ENCODE measurements at places on chromosomes 7 and 10.

GRCh38 chr7:140238778-140239652, 62.2 kb upstream of the KDM7A start:
- DNase-seq: no peak

DNA sequence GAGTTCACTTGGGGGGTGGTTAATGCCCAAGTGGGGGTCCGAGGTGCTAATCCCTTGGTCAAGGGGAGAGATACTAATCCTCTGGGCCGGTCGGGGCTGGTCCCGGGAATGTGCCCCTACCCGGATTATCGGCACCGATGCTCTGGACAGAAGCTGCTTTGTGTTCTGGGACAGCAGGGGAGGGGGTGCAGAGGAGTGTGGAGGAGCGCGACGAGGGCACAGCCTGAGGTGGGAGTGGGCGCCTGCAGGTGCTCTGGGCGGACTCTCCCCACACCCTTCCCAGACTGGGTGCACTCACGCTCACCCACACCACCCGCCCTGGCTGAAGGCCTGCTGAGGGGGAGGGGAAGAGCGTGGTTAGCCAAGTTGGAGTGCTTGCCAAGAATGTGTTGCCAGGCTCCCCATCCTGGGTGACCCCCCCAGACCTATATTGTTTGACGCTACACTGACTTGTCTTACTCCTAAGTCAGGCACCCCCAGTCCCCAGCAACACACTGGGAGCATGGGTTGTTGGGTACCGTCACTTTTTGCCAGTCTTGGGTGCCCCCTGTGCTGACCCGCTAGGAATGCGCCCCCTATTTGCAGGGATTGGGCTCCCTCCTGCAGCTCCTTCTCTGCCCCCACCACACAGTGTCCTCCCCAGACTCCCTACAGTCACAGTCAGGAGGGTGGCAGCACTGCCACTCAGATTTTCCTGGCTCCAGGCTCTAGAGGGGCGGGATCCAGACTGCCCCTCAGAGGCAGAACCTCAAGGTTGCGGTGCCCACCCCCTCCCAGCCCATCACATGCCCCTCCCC, 1.2 kb downstream of the SLC4A2 start:
- no peak for DNase-seq

- DNase-seq: no peak
These were observed 36.6 kb downstream of the TRUB1 start for GRCh38 chr10:114974625-114975024.

GRCh38 chr7:147207988-147208387, 1091.4 kb downstream of the CNTNAP2 start:
- DNase-seq: no peak

GRCh38 chr10:60170250-60170649, 219.4 kb downstream of the ANK3 start:
- DNase-seq: no peak

GRCh38 chr7:18276380-18276779, 219.2 kb upstream of the HDAC9 start:
- DNase-seq: no peak

- no peak for DNase-seq
These were observed 600.5 kb upstream of the MGMT start for GRCh38 chr10:128866551-128866950.

- no peak for DNase-seq
These were observed 74.3 kb downstream of the ANKRD7 start for GRCh38 chr7:118298771-118299170.

DNA sequence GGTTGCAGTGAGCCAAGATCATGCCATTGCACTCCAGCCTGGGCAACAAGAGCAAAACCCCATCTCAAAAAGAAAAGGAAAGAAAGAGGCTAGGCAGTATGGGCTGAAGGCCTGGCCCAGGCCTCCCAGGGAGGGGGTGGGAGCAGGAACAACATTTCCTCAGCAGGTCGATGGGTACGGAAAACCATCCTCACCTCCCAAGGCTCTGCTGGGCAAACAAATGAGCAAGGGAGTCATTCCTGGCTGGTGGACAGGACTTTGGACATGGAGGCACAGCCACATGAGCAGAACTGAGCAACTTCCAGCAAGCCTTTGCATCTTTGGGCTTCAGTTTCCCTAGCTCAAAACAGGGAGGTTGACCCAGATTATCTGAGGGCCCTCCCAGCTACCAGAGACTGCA, 13.0 kb downstream of the OGDHL start:
- DNase-seq: no peak

DNA sequence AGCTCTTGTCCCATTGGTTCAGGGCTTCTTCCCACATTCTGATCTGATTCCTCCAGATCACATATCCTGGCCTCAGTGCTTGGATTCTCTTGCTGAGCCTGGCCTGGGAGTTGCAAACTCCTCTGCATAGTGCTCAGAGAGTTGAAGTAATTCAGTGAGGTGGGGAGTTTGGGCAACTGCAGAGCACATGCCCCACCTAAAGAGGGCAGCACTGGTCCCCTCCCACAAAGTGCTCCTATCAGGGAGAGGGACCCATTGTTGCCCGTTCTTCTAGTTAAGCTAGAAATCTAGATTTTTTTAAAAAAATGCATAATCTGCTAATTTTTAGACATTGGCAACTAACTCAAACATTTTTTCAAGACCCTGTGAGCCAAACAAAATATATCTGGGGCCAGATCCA, 45.1 kb downstream of the CHN2 start:
- no peak for DNase-seq

DNA sequence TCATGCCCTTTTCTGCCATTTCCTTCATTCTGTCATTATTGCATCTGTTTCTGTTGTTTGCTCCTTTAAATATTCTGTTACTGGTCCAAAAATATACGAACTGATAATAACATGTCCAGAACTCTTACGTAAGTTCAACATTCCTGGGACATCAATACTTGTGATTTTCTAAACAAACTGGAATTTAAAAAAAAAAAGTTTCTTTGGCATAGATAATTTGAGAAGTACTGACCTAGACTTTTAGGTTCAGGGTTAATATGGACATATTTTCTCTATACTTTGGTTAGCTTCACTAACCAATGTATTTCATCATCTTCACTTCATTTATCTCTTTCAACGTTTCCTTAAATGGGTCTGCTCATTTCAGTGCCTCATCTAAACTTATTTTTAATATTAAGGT, 147.3 kb downstream of the JMJD1C start:
- no peak for DNase-seq

DNA sequence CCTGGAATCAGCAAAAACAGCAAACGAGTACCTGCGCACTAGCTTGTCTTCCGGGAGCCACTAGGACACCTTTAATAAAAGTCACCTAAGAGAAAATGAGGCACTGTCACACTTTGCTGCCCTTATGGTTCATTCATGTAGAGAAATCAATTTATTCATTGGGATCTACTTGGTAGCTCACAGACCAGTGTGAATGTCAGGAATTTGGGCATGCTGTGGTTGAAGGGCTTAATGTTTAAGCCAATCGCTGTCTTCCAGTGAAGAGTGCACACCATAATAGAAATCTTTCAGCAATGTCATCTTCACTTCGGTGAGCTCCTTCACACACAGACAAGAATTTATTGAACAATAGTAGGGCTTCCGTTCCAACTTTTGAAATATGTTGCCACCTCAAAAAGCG, 65.1 kb downstream of the MARCHF5 start:
- no peak for DNase-seq

DNA sequence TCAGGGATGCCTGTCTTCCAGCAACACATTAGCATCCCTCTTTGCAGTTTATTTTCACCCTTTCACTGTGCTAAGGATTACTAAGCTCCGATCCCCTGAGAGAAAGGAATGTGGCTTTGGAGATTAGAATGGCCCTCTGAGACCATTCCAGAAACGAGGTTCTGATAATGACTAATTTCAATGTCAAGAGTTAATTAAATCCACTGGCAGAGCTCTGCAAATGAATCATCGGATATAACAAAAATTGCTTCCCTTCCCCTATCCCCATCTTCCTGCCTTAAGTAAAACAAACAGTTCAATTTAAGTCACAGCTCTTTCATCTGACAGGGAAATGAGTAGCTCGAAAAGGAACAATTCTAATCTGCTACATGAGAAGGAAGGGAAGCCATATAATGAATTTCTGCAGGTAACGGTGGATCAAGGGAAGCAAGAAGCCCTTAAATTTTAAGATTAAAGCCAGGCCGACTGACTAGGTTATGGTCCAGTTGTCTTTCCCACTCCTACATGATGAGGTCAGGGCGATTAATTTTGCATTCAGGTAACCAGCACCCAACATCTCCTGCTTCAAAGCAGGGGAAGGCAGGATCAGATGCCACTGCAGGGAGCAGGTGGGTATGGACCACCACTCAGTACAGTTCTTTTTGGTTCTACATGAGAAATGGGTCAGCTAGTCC, 50.5 kb downstream of the MALSU1 start:
- DNase-seq: no peak

GRCh38 chr10:26860102-26860442, 686 bp downstream of the ABI1 start:
- peak; percentile 18 for DNase-seq

GRCh38 chr7:142560166-142560565, 189.1 kb upstream of the PRSS1 start:
- DNase-seq: no peak

DNA sequence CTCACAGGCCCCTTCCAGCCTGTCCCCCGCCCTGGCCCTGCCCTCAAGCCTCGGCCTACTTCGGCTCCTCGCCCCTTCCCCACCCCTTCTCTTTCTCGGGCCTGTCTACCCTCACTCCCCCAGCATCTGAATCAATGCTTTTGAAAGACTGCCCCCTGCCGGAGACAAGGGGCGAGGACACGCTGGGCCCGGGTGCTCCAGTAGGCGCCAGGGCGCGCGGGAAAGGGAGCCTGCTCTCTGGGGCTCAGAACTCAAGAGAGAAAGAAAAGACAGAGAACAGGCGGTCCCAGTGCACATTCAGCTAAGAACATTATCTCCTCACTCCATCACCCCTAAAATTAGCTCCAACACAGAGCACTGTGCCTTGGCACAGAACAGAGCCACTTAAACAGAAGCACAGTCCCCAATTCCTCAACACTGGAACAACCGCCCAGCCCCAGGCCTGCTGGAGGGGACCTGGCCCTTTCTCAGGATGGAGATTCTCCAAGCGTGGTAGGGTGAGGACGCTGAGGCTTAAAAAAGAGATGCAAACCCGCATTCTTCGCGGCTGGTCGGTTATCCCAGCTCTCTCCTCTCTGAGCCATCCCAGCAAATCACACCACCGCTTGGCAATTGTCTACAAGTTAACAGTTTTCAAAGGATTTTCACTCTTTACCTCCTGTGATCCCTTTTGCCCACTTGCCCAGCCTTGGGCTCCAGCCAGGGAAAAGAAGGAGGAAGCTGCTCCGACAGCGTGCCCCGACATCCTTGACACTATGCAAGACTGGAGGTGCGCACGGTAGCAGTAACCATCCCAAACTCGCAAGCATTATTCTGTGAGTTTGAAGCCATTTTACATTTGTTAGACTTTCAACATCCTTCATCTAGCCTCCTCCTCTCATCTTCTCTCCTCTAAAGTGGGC, 2.1 kb downstream of the GIGYF1 start:
- no peak for DNase-seq

GRCh38 chr10:21570761-21571521, 36.9 kb downstream of the MLLT10 start:
- DNase-seq: no peak

- no peak for DNase-seq
These were observed 28.9 kb downstream of the PHYH start for GRCh38 chr10:13270877-13271551.

DNA sequence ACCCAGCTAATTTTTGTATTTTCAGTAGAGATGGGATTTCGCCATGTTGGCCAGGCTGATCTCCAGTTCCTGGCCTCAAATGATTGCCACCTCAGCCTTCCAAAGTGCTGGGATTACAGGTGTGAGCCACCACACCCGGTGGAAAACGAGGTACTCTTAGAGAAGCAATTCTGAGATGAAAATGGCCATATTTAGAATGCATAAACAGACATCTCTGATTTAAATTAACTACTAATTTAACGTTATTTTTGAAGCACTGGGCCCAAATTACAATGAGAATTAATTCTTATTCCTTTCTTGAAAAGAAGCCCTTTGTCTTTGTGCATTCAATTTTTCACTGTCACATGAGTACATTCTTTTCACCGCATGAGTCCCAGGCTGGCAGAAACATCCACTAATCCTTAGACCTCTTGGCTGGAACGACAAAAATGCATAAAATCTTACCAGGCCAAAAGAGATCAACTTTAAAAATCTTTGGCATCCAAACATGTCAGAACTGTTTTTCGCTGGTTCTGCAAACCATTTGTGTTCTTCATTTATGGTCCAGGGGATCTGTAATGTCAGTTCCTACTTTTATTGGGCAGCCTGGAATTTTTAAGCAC, 60.1 kb upstream of the CAPZA2 start:
- no peak for DNase-seq

- no peak for DNase-seq
These were observed 573.4 kb upstream of the CNTNAP2 start for GRCh38 chr7:145543242-145543641.

DNA sequence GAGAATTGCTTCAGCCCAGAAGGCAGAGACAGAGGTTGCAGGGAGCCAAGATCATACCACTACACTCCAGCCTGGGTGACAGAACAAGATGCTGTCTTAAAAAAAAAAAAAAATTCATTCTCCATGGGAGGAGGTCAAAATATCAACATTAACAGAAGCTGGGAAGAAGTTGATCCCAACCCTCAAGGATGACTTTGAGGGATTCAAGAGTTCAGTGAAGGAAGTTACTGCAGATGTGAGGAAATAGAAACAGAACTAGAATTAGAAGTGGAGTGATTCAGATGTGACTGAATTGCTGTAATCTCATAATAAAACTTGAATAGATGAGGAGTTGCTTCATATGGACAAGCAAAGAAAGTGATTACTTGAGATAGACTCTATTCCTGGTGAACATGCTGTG, 19.7 kb upstream of the RPEL1 start:
- DNase-seq: no peak

- no peak for DNase-seq
These were observed 411 bp downstream of the BCCIP start for GRCh38 chr10:125823663-125824251.

GRCh38 chr10:125123476-125124114, 36.8 kb downstream of the CTBP2 start:
- DNase-seq: no peak

DNA sequence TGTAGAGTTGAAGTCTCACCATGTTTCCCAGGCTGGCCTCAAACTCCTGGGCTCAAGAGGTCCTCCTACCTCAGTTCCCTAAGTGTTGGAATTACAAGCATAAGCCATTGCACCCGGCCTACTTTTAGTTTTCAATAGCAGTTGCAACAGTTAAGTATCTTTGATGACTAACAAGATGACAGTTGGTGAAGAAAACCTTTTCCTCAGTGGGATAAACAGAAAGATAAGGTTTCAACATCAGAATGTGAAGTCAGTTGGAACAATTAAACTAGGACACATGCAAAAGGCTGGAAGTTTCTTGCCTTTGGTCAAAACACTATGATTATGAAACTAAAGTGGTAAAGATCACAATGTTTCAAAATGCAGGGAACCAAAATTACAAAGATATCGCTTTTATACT, 169.2 kb downstream of the ZNF438 start:
- DNase-seq: no peak

DNA sequence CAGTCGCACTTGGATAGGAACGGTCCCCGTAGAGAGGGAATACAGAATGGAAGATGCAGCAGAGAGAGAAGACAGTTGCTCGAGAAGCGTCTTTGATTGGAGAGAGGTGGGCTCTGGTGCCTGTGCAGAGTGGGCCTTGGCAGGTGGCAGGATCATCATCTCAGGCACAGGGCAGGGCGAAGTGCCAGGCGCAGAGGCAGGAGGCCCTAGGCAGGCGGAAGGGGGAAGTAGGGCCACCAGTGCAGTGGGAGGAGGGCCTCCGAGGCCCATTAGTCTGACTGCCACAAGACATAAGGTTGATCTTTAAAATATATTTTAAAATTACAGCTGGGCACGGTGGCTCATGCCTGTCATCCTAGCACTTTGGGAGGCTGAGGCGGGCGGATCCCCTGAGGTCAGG, 10.1 kb downstream of the CARD11 start:
- no peak for DNase-seq

Measured in stimulated activated CD8-positive, alpha-beta memory T cell treated with anti-CD3 and anti-CD28 coated beads, Interleukin-4, amount 100 ng/mL, for 1 hour (primary cell).